Stimulated activated CD4-positive, alpha-beta T cell treated with anti-CD3 and anti-CD28 coated beads, Interleukin-4, amount 100 ng/mL, for 1 hour (primary cell): ENCODE measurements at places on chromosomes 5 and 9.

GRCh38 chr9:114619191-114619761 lies 8.2 kb downstream of the TMEM268 start:
- no peak for DNase-seq

- no peak for DNase-seq
These were observed 163.4 kb downstream of the ERCC6L2 start for GRCh38 chr9:96038914-96039313.

- no peak for DNase-seq
These were observed 437.3 kb upstream of the MPDZ start for GRCh38 chr9:13716601-13717321.

DNA sequence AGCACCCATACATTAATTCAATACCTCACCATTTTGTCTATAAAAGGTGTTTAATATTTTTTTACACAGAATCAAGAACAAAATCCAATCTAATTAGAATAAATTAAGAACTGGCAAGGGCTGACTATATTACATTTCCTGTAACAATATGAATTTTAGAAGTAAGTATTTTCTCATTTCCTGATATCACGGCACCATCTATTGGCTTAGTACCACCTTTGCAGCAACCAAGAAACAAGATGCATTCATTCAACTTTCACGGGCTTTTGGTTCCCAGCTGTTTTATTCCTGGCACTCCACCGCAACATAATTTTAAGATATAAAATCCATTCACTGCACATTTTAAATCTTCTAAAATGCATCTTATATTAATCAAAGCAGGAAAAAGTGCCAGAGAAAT lies 20.6 kb downstream of the PSMB7 start:
- no peak for DNase-seq

- DNase-seq, result peak; percentile 48
These were observed at the start of gene WWC1 for GRCh38 chr5:168291342-168291963. Gene WWC1, plus strand, starts transcription at chr5:168291645. Its CDS starts 508 bp downstream, at chr5:168292153.

- no peak for DNase-seq
These were observed 43.6 kb downstream of the NACC2 start for GRCh38 chr9:136051453-136051836.

- DNase-seq, result no peak
These were observed 166.8 kb downstream of the PSAT1 start for GRCh38 chr9:78463750-78464149.

DNA sequence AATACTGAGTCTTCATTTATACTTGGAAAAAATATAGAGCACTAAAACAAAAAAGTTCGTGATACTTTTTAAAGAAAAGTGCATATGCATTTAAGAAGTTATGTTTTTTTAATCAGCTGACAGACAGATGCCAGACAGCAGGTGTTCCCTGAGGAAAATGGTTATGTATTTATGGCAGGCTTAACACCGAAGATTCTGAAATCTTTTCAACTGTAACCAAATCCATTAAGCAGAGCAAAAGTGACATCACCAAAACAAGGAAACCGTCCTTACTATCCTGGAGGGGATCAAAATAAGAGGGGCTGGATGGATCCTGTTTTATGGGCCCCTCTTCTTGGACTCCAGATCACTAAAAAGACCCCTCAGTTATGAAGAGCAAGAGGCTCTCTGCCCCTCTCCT lies 404.9 kb upstream of the ADAMTS16 start:
- no peak for DNase-seq

GRCh38 chr9:9392755-9393154 lies 1220.0 kb downstream of the PTPRD start:
- no peak for DNase-seq

DNA sequence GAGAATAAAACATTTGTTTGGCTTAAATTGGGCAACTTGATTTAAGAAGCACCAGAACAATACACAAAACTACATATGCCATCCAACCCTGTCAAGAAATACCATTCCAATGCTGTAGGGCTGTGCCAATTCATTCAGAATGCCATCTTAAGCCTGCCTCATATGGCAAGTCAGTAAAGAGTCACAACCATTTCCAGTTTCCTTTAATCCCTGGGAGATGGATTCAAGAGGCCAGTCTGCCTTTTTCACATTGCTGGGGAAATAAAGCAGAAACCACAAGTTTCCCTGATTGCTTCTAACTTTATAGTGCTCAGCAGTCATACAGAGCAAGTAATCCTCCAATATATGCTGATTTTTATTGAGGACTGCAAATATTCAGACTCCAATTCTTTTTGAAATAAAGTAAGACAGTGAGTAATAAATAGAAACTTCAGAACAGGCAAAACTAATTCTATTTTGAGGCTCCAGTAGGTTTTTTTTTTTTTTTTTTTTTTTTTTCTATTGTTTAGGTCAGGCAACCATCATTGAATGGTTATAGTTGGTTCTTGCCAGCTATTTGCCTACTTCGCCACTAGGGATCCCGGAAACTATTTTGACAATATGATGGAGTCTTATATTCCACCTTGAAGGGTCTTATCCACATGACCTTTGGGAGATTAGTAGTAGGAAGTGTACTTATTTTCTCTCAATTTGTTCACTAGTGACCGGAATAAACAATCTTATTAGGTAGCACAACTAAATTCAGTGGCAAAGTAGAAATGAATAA lies 400.9 kb upstream of the MEF2C start:
- no peak for DNase-seq

- DNase-seq, result no peak
These were observed 192.9 kb upstream of the OTULINL start for GRCh38 chr5:14388741-14389140.

- DNase-seq, result no peak
These were observed 723.3 kb upstream of the GRAMD2B start for GRCh38 chr5:125699860-125700259.

DNA sequence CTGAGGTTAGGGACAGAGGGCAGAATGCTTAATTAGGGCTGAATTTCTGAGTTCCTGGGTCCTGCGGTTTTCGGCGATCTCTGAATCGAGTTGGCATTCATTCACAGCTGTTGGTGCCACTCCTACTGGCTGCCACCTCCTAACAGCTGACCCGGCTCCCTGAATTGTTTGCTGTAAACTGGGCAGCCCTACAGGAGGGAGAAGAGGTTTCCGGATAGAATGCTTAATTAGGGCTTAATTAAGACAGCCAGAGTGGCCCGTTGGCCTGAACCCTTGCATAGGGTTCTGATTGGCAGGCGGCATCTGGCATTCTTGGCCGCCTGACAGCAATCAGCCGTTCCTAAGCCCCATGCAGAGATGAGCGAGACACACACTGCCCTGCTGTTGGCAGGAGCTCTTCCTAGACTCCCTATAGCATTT lies 25.7 kb downstream of the FRMPD1 start:
- no peak for DNase-seq

- DNase-seq, result no peak
These were observed 9.7 kb downstream of the FOXD1 start for GRCh38 chr5:73438645-73439470.

DNA sequence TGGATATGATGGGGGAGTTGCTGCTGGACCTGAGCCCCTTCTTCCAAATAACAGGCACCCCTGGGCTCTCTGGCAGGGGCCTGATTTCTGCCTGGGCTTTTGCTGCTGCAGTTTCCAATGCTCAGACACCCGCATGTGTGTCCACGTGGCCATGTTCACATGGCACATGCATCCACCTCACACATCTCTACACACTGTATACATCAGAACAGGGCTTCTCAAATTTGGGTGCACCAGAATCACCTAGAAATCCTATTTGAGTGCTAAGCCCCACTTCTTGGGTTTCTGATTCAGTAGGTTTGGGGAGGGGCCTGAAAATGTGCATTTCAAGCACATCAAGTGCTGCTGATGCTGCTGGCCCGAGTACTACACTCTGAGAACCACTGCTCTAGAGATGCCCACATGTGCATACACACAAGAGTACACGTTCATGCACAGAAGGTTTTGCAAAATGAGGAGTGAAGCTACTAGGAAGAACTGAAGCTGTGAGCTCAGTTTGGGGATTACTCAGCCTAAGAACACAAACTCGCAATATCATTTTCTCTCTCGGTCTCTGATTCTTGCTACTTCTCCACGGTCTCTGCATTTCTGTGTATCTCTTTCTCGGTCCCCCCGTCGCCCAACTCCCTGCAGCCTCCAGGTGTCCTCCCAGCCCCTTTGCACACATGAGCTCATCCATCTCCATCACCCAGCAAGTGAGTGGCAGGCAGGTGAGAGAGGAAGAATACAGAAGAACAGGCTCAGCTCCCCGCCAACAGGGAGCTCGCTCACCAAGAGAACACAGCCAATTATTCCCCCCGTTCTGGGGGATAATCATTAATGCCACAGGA lies 97.0 kb downstream of the PCDH1 start:
- DNase-seq, result no peak

- DNase-seq, result peak; percentile 34
These were observed 16.6 kb upstream of the HEMGN start for GRCh38 chr9:97954550-97954989.

DNA sequence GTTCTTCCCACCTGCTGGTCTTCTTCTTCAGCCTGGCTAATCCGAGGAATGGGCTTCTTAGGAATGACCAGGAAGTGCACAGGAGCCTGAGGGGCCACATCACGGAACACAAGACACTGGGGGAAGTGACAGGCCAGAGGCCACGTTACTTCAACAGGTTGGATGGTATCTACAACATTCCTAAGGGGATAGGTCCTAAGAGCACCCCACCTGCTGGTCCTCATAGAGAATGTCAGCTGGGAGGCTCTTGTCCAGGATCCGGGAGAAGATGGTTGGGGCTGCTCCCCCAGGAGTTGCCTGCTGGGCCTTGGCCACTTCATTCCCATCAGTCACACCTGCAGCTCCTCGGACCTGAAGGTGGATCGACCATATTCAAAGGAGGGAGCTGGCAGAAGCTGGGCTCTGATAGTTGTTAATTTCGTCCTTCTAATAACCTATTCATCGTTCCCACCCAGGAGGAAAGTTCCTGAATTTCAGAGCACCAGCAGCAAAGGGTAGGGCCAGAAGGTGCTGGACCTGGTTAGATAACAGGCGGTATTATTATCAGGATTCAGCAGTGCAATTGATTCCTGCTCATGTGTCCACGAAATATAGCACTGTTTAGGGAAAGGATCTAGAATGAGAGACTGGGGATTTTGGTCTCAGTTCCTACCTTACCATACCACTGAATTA lies 1.3 kb downstream of the HINT2 start:
- no peak for DNase-seq

DNA sequence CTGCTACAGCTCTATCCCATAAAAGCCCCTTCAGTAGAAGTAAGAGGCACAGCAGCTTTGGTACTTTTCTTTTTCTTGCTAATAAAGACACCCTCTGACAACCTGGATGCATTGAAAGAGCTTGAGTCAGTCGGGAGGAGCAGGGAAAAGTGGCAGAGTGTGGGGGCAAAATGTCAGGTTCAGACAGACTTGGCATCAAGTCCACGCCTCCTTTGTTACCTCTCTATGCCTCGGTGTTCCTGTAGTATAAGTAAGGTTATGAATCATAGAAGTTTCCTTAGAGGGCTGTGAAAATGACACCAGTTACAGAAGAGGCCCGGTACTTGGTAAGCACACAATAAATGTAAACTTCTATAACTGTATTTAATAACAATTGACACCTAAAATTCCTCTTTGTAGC lies 133.9 kb downstream of the ESM1 start:
- DNase-seq, result no peak

- no peak for DNase-seq
These were observed 110.2 kb downstream of the MLLT3 start for GRCh38 chr9:20512106-20512505.

DNA sequence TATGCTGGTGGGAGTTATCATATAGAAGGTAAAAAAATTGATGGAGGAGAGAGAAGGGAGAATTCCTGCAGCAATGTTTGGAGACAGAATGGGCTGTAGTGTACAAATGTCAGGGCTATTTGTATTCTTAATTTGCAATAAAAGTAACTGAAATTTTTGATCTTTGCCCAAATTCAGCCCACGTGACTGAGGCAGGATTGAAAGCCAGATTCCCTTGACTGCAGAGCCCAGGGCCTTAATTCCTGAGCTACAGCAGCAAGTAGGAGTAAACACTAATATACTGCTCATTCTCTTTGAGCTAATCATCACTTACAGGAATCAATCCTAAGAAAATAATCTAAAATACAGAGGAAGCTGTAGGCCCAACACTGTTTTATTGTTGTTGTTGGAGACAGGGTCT lies 5.2 kb upstream of the ANXA6 start:
- no peak for DNase-seq

GRCh38 chr9:13804532-13804931 lies 509.4 kb downstream of the NFIB start:
- DNase-seq, result no peak

- no peak for DNase-seq
These were observed 8.9 kb downstream of the PLK2 start for GRCh38 chr5:58450811-58451629.

DNA sequence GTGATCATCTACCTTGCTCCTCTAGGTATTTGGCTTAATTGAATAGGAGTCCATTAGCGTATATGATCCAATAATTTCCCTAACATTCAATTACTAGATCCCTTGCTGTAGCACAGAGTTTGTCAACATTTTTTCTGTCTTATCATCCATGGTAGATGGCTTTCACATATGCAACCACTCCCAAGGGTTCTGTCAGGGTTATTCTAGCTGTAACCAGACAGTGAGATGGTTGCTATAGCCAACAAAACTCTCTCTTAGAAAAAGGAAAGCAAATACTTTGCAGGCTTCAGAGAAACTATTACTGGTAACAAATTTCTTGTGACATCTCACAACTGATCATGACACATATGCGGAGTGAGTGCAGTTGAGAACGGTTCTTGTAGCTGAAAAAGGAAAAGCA lies 96.2 kb upstream of the EFNA5 start:
- DNase-seq, result no peak

DNA sequence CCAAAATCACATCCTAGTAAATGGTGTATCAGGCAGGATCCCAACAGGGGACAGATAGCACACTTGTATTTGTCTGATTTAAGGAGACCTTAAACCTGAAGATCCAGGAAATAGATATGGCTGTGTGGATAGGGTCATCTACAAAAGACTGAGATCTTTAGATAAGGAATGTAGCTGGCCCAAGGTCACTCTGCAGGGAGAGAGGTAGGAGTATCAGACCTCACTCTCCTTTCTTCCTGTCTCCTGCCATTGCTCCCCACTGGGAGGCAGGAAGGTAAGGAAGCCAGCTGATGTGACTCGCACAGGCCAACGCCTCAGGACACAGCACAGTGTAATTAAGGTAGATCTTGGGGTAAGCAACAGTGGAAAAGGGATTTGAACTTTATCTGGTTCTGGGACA lies 85.8 kb downstream of the PLPPR1 start:
- DNase-seq, result no peak

DNA sequence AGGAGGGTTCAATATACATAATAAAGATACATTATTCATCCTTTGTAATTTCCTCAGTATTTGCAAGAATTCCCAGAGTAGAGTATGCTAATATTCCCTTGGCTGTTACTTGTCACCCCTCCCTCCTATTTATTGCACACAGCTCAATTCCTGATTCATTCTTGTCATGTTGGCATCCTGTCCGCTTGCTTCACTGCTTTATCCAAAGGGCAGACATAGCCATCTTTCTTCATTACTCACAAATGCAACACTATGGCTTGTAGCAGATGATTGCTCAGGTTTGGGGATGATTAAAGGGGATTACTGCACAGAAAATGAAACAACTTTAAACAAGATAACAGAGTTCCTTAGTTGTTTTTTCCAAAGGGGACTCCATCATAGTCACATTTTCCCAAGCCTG lies 1.2 kb upstream of the IL33 start:
- no peak for DNase-seq

- DNase-seq, result no peak
These were observed 107.4 kb upstream of the LHFPL2 start for GRCh38 chr5:78755822-78756429.

GRCh38 chr5:97427235-97427634 lies 244.2 kb upstream of the RIOK2 start:
- DNase-seq, result no peak
